Dermis blood vessel endothelial cell (primary cell): ENCODE measurements at places on chromosomes 4 and X. TPM values are rescaled to one million over a fixed set of nuclear protein-coding genes. Genes with fewer than 3 reads are reported as not detected.

ARHGEF38 gene
- under 0.01 and 0.05 TPM in 2 replicates for total RNA-seq

GEMIN8 gene
- 11.4 and 12.8 TPM in 2 replicates for total RNA-seq

RAP2C gene
- total RNA-seq = 16.8 and 27.4 TPM in 2 replicates

AKAP4 gene
- total RNA-seq = not detected in 2 replicates

NDP gene
- total RNA-seq = not detected in 2 replicates

DCAF12L1 gene
- total RNA-seq = under 0.01 and 0.09 TPM in 2 replicates

CFAP99 gene
- 0.17 TPM in 1 of 2 replicates, not detected in the other for total RNA-seq

PNMA3 gene
- 0.09 TPM in 1 of 2 replicates, not detected in the other for total RNA-seq

ANOS1 gene
- total RNA-seq = 0.17 and 0.47 TPM in 2 replicates

CPLX1 gene
- total RNA-seq = 0.09 and 0.34 TPM in 2 replicates

XK gene
- total RNA-seq = 0.05 TPM in 1 of 2 replicates, not detected in the other

SPRY1 gene
- 27.2 and 43.7 TPM in 2 replicates for total RNA-seq

LUZP4 gene
- not detected in 2 replicates for total RNA-seq

TNIP3 gene
- total RNA-seq = 0.17 and 0.28 TPM in 2 replicates

BCLAF3 gene
- 5.4 TPM in 2 replicates for total RNA-seq

GUCY1A1 gene
- total RNA-seq = 41.7 and 50.4 TPM in 2 replicates

PAGE1 gene
- not detected in 2 replicates for total RNA-seq

SHOX gene
- not detected in 2 replicates for total RNA-seq

PDHA1 gene
- total RNA-seq = 61.3 and 126 TPM in 2 replicates

SASH3 gene
- total RNA-seq = not detected in 2 replicates

RHOH gene
- 0.17 and 0.65 TPM in 2 replicates for total RNA-seq

PAGE2 gene
- total RNA-seq = not detected in 2 replicates

GYPB gene
- total RNA-seq = not detected in 2 replicates

APELA gene
- not detected in 2 replicates for total RNA-seq

CTAG2 gene
- not detected in 2 replicates for total RNA-seq

FRAS1 gene
- 0.85 and 1.7 TPM in 2 replicates for total RNA-seq

HMX1 gene
- total RNA-seq = not detected in 2 replicates

TMPRSS11A gene
- under 0.01 TPM in 1 of 2 replicates, not detected in the other for total RNA-seq

TCEAL9 gene
- 112 and 140 TPM in 2 replicates for total RNA-seq

SHROOM2 gene
- 8.8 and 14.0 TPM in 2 replicates for total RNA-seq

MAGEA1 gene
- not detected in 2 replicates for total RNA-seq

BMPR1B gene
- 0.34 and 0.51 TPM in 2 replicates for total RNA-seq

MSANTD1 gene
- 0.19 and 0.34 TPM in 2 replicates for total RNA-seq

ETFDH gene
- 19.2 and 21.3 TPM in 2 replicates for total RNA-seq

HTR2C gene
- total RNA-seq = not detected in 2 replicates

CYSLTR1 gene
- not detected in 2 replicates for total RNA-seq

ARX gene
- not detected in 2 replicates for total RNA-seq

PNMA6A gene
- 0.34 and 0.74 TPM in 2 replicates for total RNA-seq

TBC1D9 gene
- total RNA-seq = 76.6 and 83.4 TPM in 2 replicates

CLGN gene
- 0.34 and 0.51 TPM in 2 replicates for total RNA-seq

ADH6 gene
- not detected in 2 replicates for total RNA-seq

SLC25A4 gene
- total RNA-seq = 8.8 and 10.8 TPM in 2 replicates

BEND2 gene
- total RNA-seq = under 0.01 TPM in 1 of 2 replicates, not detected in the other

SCML2 gene
- 1.9 and 3.1 TPM in 2 replicates for total RNA-seq

CT45A10 gene
- not detected in 2 replicates for total RNA-seq
